A673 (cell line): ENCODE measurements at places on chromosomes 7 and 10. TPM values are rescaled to one million over a fixed set of nuclear protein-coding genes. Genes with fewer than 3 reads are reported as not detected.

The SEPTIN14 gene
- total RNA-seq = not detected in 2 replicates

The CCL26 gene
- total RNA-seq = 0.84 TPM in 1 of 2 replicates, not detected in the other

The C10orf67 gene
- 0.13 and 0.50 TPM in 2 replicates for total RNA-seq

The AGAP4 gene
- total RNA-seq = 20.8 and 22.6 TPM in 2 replicates

The PSD gene
- 5.8 and 7.3 TPM in 2 replicates for total RNA-seq

The KLLN gene
- 0.32 and 0.37 TPM in 2 replicates for total RNA-seq

The SLC16A12 gene
- 0.54 and 0.74 TPM in 2 replicates for total RNA-seq
